Activated CD4-positive, alpha-beta T cell treated with anti-CD3 and anti-CD28 coated beads, Interleukin-2, Interleukin-6, amounts not matched to agents 100 ng/mL and 50 ng/mL, durations not matched to agents 16 hours and 8 hours (primary cell): ENCODE measurements at places on chromosomes 3 and 15.

- DNase-seq, result no peak
These were observed 8.8 kb upstream of the A4GNT start for GRCh38 chr3:138140940-138141339.

- DNase-seq, result no peak
These were observed 48.7 kb upstream of the PCSK6 start for GRCh38 chr15:101538177-101538576.

- DNase-seq, result no peak
These were observed 360.8 kb upstream of the PROK2 start for GRCh38 chr3:72145506-72146380.

GRCh38 chr15:40483919-40484318, 13.1 kb downstream of the CHST14 start:
- no peak for DNase-seq

- DNase-seq, result no peak
These were observed 69.1 kb downstream of the SSUH2 start for GRCh38 chr3:8575364-8576104.

DNA sequence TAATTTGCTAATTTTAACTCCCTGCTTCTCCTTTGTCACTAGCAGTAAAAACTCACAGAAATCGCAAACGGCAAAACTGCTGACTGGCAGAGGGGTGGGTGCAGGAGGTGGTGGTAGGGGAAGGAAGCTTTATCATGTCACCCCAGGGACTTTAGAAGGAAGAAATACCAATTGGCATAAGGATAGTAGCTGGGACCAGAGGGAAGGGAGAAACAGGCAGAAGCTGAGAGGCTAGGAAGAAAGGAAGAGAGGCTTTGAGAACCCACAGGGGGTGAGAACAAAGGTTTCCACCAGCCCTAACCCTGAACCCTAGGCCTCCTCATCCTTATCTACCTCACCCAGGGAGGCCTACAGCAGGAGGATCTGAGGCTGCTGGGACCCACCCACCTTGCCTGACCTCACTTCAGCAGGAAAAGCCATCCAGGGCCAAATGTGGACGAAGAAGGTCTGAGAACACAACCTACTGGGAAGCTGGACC, 10.7 kb downstream of the ITGB5 start:
- DNase-seq, result no peak

DNA sequence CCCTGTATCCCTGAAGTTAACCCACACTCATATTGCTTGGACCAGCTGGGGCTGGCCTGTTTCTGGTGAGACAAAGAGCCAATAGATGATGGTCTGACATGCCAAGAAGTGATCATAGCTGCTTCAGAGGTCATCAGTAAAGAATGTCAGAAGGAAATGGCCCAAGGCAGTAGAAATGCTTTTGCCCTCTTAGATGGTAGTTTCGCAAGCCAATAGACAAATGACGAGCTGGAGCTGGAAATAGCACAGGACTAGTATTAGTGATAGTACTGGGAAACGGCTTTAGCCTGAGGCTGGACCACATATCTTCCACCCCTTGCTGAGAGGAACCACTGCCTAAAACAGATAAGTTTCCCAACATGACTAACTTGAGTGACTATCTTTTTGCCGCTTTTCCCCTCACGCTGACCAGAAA, 176.1 kb upstream of the THBS1 start:
- DNase-seq, result no peak

GRCh38 chr3:141680620-141681389, 57.3 kb upstream of the RNF7 start:
- no peak for DNase-seq

DNA sequence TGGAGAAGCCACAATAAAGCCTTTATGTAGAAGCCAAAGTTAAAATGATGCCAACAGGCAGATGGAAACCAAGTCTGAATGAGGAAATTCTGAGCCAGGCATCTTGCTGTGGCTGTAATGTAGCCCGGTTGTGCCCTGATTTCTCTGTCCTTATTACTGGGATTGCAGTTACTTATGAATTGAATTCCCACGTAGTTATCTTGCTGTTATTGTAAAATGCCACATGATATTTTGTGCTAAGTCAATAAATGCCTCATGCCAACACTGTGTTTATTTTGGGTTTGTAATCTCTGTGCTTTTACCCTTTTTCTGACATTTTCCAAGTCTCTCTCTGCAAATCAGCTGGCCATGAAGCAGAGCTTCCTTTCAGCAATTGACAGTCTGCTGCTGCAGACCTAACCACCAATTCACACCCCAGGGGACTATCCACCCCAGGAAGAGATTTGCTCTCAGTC, 486.1 kb upstream of the GOLIM4 start:
- DNase-seq, result no peak

DNA sequence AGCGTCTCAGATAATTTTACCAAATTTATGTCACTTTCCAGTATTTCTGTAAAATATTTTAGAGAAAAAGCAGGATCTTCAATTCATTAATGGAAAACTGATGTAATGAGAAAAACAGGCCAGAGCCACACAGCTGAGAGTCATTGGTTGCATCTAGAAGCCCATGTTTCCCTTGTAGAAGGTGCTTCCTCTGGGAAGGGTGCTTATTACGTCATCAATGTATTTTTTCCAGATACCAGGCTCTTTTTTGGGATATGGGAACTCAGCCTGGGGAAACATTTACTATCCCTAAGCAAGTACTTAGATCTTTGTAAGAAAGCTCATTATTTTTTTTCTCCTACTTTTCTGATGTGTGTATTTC, 89.1 kb upstream of the PHLDB2 start:
- no peak for DNase-seq

GRCh38 chr3:18058666-18059065, 316.2 kb upstream of the TBC1D5 start:
- no peak for DNase-seq

GRCh38 chr15:83717010-83717409, 63.1 kb downstream of the ADAMTSL3 start:
- no peak for DNase-seq

DNA sequence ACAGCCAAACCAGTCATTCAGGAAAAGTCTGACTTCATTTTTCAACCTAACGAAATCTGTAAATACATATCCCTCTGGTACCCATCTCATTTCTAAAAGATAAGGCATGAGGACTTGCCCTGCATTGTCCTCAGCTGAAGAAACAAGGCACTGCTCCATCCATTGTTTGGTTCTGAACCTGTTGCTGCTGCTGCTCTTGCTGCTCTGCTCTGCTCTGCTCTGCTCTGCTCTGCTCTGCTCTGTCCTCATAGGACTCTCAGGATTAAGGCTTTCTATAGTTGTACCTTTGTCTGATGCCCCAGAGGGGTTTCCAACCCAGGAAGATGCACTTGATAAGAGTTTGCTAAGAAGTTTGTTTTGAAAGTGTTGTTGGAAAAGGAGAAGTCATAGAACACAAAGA, 38.2 kb downstream of the CMSS1 start:
- DNase-seq, result no peak

DNA sequence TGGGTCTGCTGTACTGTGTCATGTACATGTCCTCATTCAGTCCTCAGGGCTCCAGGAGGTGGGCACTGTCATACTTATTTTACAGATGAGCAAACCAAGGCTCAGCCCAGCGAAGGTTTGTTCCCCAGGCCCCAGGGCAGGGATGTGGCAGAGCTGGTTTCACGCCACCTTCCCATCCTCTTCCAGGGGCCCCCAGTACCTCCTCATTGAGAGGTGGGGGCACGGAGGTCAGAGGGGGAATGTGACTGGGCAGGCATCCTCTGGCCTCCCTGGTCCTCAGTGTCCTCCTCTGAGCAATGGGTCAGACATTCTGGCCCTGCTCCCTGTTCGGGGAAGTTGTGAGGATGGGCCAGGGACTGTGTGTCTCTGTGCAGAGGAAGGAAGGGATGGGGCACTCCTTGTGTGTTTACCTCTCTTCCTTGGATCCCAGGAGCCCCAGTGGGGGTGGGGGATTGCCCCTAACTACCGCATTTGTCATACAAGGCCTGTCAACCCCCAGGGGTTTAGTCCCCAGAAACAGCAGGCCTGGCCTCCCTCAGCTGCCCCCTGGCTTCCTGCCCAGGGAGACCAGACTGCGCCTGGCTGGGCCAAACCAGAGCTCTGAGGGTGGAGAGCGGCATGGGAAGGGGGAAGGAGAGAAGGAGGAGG, 65.9 kb upstream of the LCTL start:
- DNase-seq, result no peak

GRCh38 chr3:47762233-47762632, 19.5 kb downstream of the SMARCC1 start:
- DNase-seq, result no peak

- no peak for DNase-seq
These were observed 21.7 kb downstream of the TMEM43 start for GRCh38 chr3:14146381-14147065.

DNA sequence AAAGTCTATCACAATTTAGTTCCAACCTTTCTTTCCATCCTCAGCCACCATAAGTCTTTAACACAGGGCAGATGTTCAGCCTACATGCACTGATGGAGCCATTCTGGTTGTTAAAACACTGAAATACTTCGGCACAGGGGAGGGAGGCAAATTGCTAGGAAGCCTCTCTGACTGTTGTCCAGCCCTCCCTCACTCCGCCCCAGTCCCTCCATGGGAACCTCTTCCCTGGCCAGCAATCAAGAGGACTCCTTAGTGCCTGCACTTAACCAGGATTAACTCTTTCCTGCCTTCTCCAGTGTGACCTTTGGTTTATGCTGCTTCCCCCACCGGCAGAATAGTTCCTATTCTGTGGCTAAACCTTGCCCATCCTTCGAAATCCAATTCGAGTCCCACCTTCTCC, 47.0 kb upstream of the USP3 start:
- DNase-seq, result no peak

DNA sequence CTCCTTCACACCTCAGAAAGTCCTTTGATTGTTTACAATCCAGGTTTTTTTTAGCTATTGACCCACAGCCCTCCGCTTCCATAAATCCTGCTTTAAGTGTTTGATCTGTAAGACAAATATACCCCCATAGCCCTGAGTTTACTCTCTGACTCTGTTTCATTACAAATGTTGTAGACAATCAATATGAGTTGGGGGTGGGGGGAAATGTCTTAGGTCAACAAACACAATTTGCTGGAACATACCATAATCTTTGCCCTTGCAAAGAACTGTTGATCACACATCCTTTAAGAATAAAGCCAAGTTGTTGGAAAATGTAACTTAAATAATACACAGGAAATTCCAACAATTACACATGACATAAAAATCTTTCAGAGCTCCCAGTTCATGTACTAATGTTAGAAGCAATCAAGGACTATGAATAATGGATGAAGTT, 301.8 kb upstream of the SEMA6D start:
- no peak for DNase-seq

GRCh38 chr3:156685198-156685597, 10.8 kb downstream of the TIPARP start:
- DNase-seq, result no peak

DNA sequence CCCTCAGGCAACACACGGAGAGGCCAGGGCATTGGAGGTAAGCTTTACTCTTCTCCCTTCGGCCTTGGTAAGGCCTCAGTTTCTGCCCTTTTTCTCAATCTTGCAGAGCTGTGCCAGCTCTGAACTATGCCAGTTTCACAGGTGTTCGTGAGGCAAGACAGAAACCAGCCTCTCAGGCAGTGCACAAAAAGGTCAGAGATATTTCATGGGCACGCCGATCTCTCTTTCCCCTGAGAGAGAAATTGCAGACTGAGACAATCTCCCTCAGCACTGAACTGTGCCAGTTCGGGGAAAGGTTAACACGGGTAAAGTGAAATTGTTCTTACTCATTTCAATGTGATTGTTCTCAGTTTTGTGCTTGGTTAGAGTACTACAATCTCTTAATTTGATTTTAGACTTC, 88.5 kb downstream of the GMNC start:
- DNase-seq, result no peak

DNA sequence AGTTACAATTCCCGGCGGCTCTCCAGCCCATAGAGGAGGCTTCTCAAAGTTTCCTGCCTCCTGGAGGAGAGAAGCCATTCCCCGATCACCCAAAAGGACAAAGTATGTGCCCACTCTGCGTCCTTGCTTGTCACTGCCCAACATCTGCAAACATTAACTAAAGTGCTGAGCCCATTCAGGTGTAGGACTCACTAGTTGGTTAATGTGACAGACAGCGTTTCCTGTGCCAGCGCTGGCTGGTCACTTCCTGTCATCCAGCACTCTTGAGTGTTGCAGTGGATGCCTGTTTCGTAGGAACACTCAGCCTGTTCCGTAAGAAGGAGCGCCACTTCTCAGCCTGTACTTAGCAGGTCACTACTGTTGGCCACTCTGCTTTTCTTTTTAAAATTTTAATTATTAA, 100.3 kb downstream of the APBA2 start:
- no peak for DNase-seq

GRCh38 chr3:2360815-2361214, 262.1 kb downstream of the CNTN4 start:
- no peak for DNase-seq

GRCh38 chr3:194637066-194637465, 3.8 kb upstream of the TMEM44 start:
- no peak for DNase-seq

GRCh38 chr3:123841476-123842238, 42.5 kb downstream of the MYLK start:
- DNase-seq, result no peak

- peak; percentile 2 for DNase-seq
These were observed 1.1 kb downstream of the C2CD4B start for GRCh38 chr15:62164014-62164395.

- no peak for DNase-seq
These were observed 54.5 kb upstream of the ACKR4 start for GRCh38 chr3:132542577-132542976.

- DNase-seq, result no peak
These were observed 641.2 kb upstream of the ARRDC4 start for GRCh38 chr15:97319291-97319690.

DNA sequence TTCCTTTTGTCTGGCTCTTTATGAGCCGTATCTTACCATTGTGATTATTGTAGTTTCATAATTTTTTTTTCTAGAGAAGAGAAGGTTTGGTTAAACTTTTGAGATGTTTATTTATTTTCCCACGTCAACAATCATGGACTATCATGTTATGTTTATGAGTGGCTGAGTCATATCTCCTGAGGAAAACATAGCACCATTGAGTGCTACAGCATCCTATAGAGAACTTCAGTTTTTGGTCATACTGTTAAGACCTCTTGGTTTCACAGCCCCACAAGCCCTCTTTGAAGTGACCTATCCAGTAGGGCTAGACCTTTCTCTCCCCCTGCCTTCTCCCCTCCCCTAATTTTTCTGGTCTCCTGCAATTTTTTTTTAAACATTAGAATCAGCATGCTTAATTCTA, 20.8 kb downstream of the PIK3CA start:
- no peak for DNase-seq

GRCh38 chr3:139982404-139982803, 47.4 kb downstream of the CLSTN2 start:
- no peak for DNase-seq

DNA sequence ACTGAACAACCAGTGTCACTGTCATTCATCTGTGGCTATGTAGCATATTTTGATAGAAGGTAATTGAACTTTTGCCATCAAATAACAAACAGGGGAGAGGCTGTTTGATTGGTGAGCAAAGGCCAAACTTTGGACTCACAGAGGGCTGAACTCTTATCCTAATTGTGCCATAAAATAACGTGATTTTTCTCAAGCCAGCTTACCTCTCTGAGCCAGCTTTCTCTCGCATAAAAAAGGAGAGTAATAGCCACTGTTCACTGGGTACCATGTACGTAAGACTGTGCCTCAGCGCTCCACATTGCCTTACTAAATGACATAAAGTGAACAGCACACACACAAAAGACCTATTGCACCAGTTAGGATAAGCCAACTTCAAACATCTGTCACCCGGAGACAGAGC, 216.9 kb downstream of the LRTM1 start:
- no peak for DNase-seq

- no peak for DNase-seq
These were observed 27.2 kb downstream of the WNT7A start for GRCh38 chr3:13852638-13853009.

GRCh38 chr15:77349666-77350065, 70.2 kb downstream of the PEAK1 start:
- DNase-seq, result no peak

GRCh38 chr3:194395778-194396538, 3.1 kb downstream of the GP5 start:
- DNase-seq, result peak; percentile 68
